ENCODE measurements at places on chromosomes 16 and 17. TPM values are rescaled to one million over a fixed set of nuclear protein-coding genes. Genes with fewer than 3 reads are reported as not detected.

DNA sequence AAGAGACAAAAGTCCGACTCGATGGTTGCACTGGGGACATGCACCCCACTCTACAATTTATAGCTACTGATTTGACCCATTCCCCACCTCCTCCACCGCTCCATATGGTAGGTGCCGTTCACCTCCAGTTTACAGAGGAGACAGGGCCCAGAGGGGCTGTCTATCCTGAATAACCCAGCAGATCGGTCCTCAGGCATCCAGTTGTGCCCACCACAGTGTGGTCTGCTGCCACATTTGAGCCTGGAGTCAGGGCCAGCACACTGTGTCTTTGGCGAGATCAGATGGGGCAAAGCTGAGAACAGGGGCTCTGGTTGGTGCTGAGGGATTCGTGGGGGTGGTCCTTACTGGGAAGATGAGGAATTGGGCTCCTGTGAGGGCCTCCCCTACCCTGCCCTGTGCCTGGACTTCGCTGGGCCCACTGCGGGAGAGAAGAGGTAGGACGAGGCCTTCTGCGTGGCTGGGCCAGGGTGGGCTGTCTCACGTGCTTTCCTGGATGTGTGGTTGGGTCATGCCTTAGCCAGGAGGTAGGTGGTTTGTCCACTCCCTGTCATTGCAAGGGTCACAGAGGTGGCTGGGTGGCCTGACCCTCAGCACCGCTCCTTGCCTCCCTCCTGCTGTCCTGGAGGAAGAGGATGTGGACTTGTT, 2.8 kb downstream of the ADCY7 start:
- peak; percentile 38 for DNase-seq

DNA sequence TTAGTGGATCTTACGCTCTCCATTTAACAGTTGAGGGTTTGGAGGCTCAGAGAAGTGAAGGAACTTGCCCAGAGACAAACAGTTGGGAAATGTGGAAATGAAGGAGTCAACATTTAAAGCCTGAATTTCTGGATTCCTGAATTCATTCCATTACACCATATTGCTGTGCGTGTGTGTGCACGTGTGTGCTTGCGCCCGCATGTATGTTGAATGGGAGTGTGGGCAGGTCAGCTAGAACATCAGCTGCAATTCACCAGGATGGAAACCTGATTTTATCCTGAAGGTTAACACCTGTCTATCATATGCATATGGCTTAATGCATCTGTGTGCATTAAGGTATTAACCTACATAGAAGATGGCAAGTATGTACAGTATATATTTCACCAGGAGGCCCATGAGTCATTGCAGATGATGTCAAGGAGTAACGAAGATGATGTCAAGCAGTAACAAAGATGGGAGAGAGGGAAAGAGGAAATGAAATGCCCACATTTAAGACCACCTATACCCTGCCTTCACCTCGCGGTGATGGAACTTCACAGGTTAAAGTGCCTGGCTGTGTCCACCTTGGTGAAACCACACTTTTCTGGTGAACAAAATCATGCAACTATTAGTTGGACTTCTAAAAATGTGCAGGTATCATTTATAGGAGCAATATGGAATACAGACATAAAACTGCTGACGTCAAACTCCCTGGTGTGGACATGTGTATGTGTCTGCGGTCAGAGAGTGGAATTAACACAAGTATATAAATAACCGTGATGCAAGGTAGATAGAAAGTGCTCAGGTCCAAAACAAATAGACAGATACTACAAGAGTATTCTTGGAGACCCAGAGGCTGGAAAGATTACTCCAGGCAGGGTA, 832 bp upstream of the ADAP2 start:
- no peak for DNase-seq

The CFAP119 gene
- total RNA-seq: 0.48 TPM

- DNase-seq: no peak
Observed at GRCh38 chr17:64390044-64390443, 616 bp downstream of the PECAM1 start.

The RBFOX1 gene
- 68.1 TPM for total RNA-seq
